ENCODE measurements at places on chromosomes 12 and 14.

- DNase-seq, result no peak
Measured at GRCh38 chr14:89479802-89480201, 62.8 kb upstream of the FOXN3 start.

DNA sequence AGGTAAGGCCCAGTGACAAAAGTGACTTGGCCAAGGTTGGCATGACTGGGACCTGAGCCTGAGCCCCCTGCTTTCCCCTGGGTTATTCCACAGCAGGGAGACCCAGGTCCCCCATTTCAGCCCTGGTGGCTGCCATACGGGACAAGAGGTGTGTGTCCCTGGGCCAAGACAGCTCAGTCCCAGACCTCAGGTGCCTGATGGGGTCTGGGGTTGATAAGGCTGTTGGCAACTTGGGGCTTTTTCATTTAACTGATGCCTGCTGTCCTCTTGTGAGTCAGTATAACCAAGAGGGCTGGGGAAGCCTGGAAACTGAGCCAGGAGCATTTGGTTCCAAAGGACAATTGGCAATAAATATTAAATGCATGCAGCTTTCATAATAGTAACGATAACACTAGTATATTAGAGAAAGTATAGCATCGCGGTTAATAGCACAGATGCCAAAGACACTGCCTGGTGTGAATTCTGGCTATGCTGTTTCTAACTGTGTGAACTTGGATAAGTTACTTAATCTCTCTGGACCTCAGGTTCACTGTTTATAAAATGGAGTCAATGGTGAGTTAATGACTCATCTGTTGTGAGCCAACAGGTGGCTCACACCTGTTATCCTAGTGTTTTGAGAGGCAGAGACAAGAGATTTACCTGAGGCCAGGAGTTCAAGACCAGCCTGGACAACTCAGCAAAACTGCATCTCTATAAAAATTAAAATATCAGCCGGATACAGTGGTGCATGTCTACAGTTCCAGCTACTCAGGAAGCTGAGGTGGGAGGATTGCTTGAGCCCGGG is 898 bp downstream of the SDSL start:
- peak; percentile 31 for DNase-seq

GRCh38 chr14:56120091-56120691 is 2.0 kb downstream of the PELI2 start:
- peak; percentile 57 for DNase-seq

DNA sequence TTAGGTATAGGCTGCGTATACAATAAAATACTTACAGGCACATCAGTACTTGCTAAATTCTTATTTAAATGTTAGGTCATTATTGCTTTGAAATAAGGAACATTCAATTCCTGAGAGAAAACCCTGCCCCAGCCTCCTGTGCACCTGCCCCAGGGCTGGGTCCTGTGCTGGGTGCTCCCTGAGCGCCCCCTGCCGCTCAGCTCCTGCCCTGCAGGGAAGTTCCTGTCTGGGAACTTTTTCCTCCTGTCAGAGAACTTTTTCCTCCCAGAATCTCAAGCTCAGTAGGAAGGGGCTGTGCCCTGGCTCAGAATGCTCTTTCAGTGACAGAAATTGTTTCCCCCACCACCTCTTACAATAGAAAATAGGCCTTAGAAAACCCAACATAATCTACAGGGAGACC is 751.1 kb downstream of the TMEM121 start:
- DNase-seq, result peak; percentile 34

- peak; percentile 79 for DNase-seq
Measured at GRCh38 chr12:104877103-104877705, 80.9 kb downstream of the SLC41A2 start.

DNA sequence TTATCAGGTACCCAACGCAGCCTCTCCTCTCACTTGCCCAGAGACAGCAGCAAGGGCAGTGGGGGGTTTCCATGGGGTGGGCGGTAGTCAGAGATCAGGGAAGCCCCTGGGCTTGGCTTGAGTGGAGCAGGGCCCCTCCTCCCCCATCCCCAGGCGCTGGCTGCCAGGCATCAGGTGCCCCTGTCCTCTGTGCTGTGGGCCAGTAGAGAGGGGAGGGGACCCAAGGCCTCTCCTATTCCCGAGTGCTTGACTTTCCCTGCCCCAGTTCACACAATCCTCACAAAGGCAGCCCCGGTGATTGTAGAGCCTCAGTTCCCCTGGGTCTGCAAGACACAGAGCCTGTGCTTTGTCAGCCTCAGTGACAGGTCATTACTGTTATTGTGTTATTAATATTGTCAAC is 57.7 kb downstream of the MVK start:
- no peak for DNase-seq

All from hematopoietic multipotent progenitor cell treated with erythropoietin and hydrocortisone succinate and interleukin-3 and kit ligand, for 4 days (in vitro differentiated cells).